ENCODE measurements at places on chromosomes 1 and 21.

GRCh38 chr1:54582566-54583306, 34.7 kb downstream of the ACOT11 start:
- DNase-seq, result peak; percentile 51

GRCh38 chr1:42484382-42484781, 21.3 kb downstream of the CCDC30 start:
- DNase-seq, result peak; percentile 65

DNA sequence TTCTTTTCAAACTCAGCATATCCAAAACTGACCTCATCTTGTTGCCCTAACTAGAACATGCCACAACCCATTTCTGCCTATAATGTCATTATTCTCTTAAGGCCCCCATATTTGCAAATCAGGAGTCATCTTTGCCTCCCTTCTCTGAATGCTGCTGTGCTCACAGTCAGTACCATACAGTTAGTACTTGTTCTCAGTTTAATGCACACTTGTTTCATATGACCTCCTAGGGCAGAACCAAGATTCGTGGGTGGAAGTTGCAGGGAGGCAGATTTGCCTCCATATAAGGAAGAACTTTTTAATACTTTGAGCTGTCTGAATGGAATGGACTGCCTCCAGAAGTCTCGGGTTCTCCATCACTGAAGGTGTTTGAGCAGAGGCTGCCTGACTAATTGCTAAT, 9.2 kb downstream of the CAP1 start:
- no peak for DNase-seq

DNA sequence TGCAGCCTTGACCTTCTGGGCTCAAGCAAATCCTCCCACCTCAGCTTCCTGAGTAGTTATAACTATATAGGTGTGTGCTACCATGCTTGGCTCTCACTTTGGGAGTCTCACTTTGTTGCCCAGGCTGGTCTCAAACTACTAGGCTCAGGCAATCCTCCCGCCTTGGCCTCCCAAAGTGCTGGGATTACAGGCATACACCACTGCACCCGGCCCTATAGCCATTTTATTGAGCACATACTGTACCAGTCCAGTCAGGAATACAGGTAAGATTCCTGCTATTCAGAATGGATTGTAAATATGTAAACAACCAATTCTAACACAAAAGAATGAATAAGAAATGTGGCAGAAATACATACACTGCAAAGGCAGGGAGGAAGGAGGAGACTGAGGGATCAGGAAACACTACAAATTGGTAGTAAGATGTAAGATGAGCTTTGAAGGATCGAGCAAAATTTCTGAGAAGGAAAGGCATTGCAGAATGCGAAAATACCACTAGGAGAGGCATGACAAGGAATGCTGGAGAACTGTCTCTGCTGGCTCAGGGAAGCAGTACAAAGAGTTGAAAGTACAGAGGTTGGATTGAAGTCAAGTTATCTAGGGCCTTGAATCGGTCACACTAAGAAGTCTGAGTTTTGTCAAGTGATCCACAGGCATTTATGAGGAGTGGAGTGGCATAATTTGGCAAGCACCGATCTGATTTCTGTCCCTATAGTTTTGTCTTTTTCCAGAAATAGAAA, 60.4 kb downstream of the LHX4 start:
- no peak for DNase-seq

- DNase-seq, result no peak
Measured at GRCh38 chr1:53715478-53715877, 23.5 kb downstream of the GLIS1 start.

- no peak for DNase-seq
Measured at GRCh38 chr1:13619909-13620308, 36.3 kb downstream of the PDPN start.

DNA sequence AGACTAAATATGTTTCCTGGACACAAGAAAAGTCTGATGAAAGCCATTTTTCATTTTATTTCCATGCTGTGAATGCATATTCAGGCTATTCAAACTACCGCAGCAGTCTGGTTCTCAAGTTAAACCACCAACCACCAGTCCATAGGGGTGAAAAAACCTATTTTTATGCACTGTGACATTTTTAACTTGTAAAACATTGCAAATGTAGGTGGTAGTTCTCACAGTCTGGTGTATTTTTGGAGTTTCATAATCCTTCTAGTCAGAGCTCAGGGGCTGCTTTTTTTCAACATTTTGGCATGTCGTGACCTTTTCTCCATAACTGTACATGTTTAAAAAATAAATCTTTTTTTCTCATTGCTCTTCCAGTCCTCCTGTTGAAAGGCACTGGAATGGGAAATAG, 907.6 kb upstream of the ADGRL2 start:
- no peak for DNase-seq
